Stimulated activated CD4-positive, alpha-beta T cell treated with anti-CD3 and anti-CD28 coated beads, Interleukin-1b, Interleukin-23, amount 100 ng/mL, for 48 hours (primary cell): ENCODE measurements at places on chromosomes 3 and 15.

GRCh38 chr3:124629497-124629896 is 100.8 kb upstream of the UMPS start:
- DNase-seq = no peak

- DNase-seq = no peak
These were observed 32.8 kb downstream of the ARRDC4 start for GRCh38 chr15:97993310-97993738.

DNA sequence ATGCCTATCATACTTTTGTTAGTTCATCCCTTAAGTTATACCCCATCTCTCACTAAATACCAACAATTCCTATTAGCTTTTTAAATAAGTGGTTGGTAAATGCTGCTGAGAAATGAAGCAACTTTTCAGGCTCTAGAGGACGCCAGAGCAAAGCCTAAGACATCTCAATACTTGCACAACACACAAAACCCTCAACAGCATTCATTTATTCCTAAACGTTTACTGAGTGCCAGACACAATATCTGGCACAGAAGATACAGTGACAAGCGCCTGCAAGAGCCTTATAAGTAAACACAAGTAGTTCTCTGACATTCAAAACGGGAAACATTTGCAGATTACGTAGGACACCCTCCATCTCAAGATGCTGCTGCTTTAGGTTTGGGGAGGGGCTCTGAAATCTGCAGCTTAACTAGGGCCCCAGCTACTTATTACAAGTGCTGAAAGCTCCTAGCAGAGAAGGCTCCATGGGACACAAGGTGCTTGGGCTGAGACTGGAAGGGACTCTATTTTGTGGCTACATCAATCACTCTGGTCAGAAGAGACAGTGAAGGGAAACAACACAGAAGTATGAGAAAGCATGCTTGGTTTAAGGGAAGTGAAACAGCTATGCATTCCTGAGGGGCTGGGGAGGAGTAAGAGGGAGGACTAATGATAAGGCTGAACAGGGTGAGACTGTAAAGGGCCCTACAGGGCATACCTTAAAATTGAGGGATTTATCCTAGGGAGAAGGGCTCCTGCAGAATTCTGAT is 311.3 kb downstream of the PLCL2 start:
- DNase-seq = no peak

DNA sequence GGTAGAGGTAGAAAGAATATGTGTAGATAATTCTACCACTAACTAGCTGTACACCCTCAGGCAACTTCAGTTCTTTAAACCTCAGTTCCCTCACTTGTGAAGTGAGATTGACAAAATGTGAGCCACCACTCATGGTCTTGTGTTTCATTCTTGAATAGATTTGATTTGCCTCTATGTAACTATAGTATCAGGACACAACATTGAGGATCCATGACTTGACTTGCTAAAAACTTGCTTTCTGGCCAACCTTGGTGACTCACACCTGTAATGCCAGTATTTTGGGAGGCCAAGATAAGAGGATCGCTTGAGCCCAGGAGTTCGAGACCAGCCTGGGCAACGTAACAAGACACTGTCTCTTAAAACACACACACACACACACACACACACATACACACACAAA is 115.8 kb upstream of the FLNB start:
- no peak for DNase-seq

- DNase-seq = no peak
These were observed 50.2 kb downstream of the CHDH start for GRCh38 chr3:53795789-53796560.

DNA sequence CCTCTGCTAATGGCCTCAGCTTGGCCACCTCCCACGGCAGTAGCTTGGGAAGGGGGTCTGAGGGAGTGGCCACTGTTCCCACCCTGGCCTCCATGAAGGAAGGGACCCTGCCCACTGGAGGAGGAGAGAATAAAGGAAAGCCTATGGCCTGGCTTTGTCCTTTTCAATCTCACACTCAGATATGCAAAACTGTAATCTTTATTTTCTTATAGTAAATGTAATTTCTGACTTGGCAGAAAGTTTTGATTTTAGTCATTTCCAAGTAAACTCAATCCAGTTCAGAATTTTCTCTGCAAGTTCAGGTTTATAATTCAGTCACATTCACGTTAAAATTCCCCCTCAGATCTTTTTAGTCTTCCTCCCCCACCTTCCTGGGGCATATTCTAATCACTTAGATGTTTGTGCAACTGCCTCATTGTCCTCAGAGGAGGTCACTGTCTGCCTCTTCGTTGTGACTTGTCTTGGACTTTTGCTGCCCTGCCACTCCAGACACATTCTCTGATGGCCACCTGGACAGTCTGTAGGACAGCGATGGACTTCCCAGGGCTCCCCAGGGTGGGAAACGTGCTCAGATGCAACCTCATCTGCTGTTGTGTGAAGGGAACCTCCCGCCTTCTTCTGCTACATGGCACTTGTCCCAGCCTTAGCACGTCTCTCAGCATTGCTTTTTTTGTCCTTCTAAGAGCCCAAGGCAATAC is 222.8 kb upstream of the TBL1XR1 start:
- DNase-seq = peak; percentile 6

GRCh38 chr3:153171918-153172317 is 9.9 kb downstream of the RAP2B start:
- no peak for DNase-seq

DNA sequence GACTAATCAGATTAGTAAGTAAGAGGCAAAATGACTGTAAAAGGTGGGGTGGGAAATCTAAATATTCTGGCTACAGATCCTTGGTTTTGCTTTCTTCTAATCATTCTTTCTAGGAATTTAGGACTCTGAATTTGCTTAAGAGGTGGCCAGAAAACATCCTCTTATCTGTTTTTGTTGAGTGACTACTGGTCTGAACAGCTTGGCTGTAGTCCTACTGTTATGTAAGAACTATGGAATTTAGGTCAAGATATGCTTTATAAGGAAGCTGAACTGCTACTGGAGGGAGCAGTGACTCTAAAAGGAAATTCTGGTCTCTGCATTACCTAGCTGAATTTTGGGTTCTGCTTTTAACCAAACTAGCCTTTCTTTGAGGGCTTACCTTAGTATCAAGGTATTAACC is 33.5 kb upstream of the CSPG5 start:
- DNase-seq = no peak

DNA sequence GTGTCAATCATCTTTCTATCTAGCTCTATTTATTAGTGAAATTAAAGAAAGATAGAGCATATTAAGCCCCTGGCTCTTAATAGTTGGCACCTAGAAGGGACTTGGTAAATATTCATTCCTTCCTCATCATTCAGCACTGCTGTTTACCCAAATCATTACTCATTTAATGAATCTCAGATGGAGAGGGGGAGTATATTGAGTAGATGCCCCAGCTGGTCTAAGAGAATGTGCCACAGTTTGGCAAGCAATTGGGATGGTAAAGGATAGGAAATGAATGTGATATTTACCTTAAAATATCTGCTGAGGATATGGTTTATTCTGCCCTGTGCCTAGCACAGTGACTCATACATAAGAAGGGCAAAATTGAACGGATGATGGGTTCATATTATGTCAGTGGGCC is 6.0 kb downstream of the IL1RAP start:
- no peak for DNase-seq

DNA sequence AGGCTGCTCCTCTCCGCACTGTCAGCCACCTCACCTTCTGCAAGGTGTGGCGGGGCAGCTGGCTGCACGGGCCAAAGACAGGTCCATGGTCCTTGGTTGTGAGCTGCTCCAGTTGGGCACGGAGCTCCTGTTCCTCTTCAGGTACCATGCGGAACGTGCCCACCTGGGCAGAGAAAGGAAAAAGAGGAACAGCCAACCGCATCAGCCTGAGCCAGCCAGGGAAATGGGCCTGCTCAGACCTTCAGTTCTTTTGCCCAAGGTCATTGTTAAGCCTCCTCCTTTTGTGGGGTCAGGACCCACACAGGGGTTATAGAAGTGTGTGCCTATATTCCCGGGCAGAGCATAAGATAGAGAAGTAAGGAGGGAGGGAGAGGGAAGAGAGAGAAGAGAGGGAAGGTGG is 2.8 kb downstream of the RLBP1 start:
- no peak for DNase-seq

GRCh38 chr15:45921978-45922377 is 287.1 kb downstream of the SQOR start:
- DNase-seq = no peak

- DNase-seq = no peak
These were observed 151.0 kb upstream of the MLF1 start for GRCh38 chr3:158419820-158420653.

GRCh38 chr15:22930782-22931484 is 49.2 kb downstream of the CYFIP1 start:
- DNase-seq = no peak

DNA sequence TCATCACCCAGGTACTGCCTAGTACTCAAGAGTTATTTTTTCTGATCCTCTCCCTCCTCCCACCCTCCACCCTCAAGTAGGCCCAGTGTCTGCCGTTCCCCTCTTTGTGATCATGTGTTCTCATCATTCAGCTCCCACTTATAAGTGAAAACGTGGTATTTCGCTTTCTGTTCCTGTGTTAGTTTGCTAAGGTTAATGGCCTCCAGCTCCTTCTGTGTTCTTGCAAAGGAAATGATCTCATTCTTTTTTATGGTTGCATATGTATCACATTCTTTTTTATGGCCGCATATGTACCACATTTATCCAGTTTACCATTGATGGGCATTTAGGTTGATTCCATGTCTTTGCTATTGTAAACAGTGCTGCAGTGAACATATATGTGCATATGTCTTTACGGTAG is 8.2 kb upstream of the GANC start:
- no peak for DNase-seq

DNA sequence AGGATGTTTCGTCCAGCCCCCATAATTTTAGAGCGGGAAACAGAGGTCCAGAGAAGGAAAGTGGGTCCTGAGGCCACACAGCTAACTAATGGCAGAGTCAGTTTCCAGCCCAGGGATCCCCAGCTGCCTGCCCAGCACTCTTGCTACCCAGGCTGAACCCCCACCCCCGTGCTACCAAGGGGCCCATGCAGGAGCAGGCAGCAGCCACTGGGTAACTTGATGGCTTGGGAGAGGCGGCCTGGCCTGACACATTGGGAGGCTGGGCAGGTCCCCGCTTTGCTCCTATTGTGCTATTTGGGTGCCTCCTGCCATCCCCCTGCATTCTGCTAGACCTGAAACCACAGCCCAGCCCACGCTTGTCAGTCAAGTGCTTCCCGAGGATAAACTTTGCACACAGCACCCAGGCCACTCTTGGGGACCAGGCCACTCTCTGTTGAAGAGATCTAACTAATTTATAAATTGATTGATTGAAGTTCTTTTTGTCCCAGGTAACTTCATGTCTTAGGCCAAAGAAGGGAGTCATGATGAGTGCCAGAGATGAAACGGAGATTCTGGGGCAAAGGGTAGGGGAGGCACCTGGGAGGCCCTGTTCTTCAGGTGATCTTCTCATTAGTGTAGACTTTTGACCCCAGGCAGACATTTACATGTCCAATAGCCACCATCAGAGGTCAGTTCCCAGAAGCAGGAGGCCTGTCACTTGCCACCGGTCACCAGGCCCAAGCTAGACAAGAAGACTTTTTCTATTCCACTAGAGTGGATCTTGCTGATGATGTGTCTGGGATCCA is 7.0 kb downstream of the PAK6 start:
- DNase-seq = no peak

GRCh38 chr3:165635791-165636683 is 201.2 kb downstream of the BCHE start:
- DNase-seq = no peak

DNA sequence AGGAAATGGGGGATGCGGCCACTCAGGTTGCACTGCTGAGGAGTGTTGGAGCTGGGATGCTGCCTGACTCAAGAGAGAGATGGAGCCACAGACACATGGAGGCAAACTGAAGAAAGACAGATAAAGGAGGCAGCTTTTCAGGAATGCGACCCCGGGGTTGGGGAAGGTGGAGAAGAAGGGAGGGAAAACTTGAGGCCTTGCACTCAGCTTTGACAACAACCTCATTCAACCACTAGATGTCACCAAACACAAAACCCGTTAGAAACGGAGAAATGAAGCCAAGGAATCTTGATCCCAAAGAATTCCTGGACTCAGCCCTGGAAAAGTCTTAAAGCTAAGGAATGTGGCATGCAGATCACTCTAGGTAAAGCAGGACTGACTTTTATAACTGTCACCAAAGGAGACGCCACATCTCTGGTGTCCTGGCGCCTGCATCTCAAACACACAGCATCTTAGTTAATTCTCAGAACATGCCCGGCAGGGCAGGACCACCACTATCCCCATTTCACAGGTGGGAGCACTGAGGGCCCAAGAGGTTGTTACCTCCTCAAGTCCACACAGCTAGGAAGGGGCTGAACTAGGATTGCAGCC is 59.6 kb upstream of the LMCD1 start:
- no peak for DNase-seq

- no peak for DNase-seq
These were observed 22.5 kb downstream of the TMEM202 start for GRCh38 chr15:72420576-72420975.
